ENCODE measurements at places on chromosomes 4 and X.

GRCh38 chr4:140004549-140004895 lies 149.5 kb downstream of the MAML3 start:
- DNase-seq = no peak

GRCh38 chr4:169266081-169266480 lies 4.7 kb downstream of the SH3RF1 start:
- DNase-seq = no peak

- no peak for DNase-seq
Measured at GRCh38 chr4:8537041-8537461, 43.1 kb upstream of the GPR78 start.

DNA sequence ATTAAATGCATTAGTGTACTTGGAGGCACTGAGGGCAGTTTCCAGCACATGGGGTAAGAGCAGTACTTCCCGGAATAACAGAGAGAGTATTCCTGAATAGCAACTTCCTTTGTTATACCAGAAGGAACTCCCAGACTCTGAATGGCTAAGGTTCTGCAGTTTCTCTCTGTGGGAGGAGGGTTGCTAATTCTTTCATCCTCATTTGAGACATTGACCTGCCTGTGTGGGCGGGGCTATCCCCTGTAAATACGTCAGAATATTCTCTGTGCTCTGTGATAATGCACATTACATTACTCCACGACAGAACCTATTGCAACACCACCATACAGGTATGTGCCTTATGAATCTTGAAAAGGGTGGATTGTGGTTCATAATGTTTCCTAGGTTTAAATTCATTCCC lies 52.7 kb downstream of the SPINK2 start:
- no peak for DNase-seq

DNA sequence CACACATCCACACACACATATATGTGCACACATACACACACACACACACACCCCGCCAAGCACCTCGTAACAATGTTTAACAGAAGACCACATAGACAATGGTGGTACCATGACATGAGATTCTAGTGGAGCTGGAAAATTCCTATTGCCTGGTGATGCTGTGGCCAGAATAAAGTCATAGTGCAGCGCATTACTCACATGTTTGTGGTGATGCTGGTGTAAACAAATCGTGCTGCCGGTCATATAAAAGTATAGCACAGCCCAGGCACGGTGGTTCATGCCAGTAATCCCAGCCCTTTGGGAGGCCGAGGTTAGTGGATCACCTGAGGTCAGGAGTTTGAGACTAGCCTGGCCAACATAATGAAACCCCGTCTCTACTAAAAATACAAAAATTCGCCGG lies 275.2 kb downstream of the TRIML1 start:
- no peak for DNase-seq

DNA sequence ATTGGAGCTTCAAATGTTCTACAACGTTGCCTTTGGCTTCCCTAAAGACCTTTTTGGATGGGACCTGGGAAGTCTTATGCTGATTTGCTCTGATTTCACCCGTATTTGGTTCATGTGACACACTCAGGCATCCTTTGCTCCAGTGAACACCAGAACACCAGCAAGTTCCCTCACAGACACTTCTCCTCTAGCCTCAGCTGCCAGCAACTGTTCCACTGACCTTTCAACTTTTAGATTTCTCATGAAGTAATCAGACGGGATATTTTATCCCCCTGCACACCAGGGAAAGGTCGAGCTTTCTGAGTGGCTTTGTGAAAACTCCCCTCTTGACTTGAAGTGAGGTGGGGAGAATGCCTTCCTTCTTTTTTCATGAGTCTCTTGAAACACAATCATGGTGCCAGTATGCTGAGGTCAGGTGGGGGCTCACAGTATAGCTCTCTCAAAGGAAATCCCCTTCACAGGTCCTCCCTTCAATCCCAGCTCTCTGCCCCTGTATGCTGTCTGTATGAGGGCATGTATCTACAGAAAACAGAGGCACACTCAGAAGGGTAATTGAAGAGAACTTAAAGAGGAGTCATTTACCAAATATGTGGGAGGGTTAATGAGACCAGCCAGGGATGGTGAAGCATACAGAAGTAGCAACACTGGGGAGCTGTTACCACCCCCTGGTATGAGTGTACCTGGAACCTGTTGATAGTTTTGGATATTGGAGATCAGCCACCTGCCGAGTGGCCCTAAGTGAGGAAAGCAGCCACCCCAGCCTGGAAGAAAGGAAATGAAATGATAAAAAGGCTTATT lies 62.7 kb downstream of the FGFBP1 start:
- no peak for DNase-seq

GRCh38 chr4:142974328-142974727 lies 128.2 kb upstream of the INPP4B start:
- DNase-seq = no peak

DNA sequence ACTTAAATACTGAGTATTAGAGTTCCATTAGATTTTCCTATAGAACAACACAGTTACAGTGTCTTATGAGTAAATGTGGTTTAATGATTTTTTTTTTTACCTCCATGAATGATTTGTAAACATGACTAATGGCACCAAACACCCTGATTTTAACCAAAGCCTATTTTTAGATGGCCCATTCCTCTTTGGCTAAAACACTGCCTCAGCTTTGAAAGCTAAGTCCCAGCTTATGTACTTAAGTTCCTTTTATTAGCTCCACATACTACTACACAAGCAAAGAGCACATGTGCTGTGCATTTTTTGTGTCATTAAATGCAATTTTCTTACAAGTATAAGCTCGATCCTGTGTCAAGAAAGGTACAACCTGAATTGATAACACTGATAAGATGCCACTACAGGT lies 575.6 kb upstream of the PITX2 start:
- DNase-seq = no peak

GRCh38 chr4:80207172-80207583 lies 9.9 kb downstream of the PRDM8 start:
- no peak for DNase-seq

- DNase-seq = no peak
Measured at GRCh38 chr4:52825460-52826090, 36.5 kb upstream of the RASL11B start.

- DNase-seq = no peak
Measured at GRCh38 chrX:131907488-131908314, 115.4 kb upstream of the STK26 start.

- DNase-seq = no peak
Measured at GRCh38 chrX:71910986-71911730, 513 bp downstream of the NHSL2 start.

- no peak for DNase-seq
Measured at GRCh38 chr4:78437608-78438088, 113.9 kb upstream of the ANXA3 start.

DNA sequence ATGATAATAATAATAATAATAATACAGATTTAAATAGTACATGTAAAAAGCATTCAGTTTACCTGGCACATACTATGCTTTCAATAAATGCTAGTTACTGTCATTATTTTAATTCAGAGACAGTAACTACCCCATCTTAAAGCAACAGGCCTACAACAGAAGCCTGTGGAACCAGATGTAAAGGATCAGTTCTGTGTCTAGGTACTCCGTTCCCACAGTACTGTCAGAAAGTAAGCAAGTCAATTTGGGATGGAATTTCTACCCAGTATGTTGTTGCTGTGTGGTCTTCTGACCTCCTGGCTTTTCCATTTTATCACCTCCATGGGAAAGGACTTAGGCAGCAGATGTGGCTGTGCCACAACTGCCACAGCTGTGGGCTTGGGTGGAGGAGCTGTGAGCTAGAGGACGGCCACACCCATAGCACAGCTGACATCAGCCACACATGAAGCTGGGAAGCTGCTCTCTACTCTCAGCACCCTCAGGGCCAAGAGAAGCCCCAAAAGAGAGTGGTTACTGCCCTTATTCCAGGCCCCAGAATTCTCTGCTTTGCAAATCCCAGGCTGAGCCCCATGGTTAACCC lies 102.8 kb downstream of the CBR4 start:
- DNase-seq = no peak

- no peak for DNase-seq
Measured at GRCh38 chrX:10536744-10537143, 83.6 kb downstream of the MID1 start.

DNA sequence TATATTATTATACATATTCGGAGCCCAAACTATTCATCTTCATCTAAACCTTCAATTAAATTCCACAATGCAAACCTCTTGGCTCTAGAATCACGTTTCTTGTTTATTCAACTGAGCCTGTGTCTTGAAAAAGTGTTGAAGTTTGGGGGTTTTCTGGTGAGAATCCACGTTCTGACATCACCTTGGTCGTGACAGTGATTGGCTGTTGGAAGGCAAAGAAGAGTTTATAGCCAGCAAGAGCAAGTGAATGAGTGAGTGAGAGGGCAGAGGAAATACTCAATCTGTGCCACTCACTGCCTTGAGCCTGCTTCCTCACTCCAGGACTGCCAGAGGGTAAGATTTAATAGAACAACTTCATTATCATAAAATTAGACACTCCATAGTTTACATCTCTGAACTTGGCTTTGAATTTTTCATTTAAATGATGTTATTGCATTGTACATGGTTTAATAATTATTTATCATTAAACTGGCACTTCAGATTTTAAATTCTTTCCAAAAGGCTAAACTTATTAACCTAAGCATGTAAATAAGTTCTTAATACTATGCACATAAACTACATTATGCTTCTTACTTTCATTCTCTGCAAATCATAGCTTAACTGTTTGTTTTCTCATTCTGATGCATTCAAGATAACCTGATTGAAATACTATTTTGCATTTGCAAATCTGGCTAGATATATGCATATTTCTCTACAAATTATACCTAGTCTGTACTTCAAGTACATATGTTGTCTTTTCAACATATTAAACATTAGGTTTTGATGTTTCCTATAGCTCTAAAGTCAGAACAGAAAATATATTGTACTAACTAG lies at the start of gene IBSP:
Gene IBSP, plus strand, starts transcription at position 254 of the 813 bp plus-strand sequence. CDS start 2,808 bp downstream, outside the sequence.
- no peak for DNase-seq

- DNase-seq = no peak
Measured at GRCh38 chr4:156941940-156942548, 29.6 kb downstream of the PDGFC start.

DNA sequence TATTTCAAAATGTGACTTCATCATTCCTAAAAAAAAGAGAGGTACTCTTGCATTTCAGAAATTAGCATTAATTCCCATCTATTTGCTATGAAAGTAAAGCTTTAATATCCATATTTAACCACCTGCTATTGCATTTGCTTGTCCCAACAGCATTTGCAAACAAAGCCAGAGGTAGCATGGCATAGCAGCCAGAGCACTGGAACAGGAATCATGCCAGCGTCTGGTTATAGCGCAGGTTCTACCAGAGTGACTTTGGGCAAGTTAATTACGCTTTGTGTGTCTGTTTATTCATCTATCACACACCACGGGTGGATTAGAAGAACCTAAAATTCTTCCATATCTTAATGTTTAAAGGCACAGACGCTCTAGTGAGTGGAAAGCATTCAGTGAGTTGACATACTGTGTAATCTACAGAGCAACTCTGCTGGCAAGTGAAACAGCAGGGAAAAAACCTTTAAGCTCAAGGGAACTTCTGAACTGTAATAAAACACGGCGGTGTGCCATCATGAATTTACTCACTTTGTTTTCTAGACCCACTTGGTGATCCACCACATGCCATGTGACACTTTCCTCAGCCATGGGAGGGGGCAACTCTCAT lies 76.6 kb upstream of the QRFPR start:
- no peak for DNase-seq

GRCh38 chr4:76605099-76605563 lies 170.1 kb downstream of the SHROOM3 start:
- no peak for DNase-seq

- no peak for DNase-seq
Measured at GRCh38 chrX:11540532-11541377, 125.0 kb downstream of the ARHGAP6 start.

DNA sequence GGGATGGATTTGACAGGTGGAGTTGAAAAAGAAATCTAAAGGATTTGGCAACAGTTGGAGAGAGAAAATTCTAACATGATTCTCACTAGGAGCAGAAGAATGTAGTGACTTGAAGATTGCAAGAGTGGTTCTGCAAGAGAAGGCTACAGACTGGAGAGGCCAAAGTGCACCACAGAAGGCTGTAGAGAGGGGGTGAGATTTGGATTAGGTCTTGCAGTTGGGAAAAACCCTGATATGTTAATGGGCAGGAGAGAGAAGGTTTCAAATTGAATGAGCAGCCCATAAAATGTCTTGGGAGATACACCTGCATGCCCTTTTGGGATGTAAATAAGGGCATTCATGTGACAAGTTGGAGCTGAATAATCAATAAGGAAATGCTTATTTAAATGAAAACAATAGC lies 14.7 kb upstream of the VEGFD start:
- DNase-seq = no peak

DNA sequence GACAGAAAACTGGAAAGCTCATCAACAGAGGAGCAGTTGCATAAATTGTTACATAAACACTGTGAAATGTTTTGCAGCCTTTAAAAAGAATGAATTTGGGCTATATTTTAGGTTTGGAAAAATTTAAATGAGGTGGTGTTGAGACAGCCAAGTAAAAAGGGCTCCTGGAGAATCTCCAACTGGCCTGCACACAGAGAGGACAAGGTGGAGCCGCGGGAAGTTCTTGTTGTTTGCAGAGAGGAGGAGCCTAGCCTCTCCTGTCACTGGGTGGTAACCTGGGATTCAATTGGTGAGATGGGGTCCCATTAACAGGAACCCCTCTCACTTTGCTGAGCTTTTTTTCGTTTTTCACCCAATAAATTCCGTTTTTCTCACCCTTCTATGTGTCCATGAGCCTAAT lies 13.4 kb downstream of the GIMD1 start:
- no peak for DNase-seq

- no peak for DNase-seq
Measured at GRCh38 chr4:47213539-47213938, 182.2 kb downstream of the GABRB1 start.

GRCh38 chr4:72110886-72111285 lies 79.1 kb downstream of the NPFFR2 start:
- DNase-seq = no peak

DNA sequence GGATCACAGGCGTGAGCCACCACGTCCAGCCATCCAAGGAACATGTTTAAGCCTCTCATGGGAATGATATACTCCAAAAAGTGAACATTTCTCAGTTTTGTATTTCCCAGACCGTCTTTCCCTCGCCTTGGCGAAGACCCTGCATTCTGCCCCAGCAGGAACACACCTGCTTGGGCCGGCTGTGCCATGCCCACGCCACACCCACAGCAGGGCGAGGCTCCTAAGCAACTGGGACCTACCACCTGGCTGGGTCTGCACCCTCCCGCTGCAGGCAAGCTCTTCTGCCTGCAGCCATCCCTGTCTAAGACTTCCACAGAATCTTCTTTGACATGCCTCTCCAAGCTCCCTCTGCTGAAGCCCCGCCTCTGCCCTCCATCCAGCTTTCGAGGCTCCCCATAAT lies 3.6 kb downstream of the CCNQ start:
- DNase-seq = no peak

GRCh38 chr4:151409470-151410313 lies 716 bp downstream of the FHIP1A start:
- no peak for DNase-seq

DNA sequence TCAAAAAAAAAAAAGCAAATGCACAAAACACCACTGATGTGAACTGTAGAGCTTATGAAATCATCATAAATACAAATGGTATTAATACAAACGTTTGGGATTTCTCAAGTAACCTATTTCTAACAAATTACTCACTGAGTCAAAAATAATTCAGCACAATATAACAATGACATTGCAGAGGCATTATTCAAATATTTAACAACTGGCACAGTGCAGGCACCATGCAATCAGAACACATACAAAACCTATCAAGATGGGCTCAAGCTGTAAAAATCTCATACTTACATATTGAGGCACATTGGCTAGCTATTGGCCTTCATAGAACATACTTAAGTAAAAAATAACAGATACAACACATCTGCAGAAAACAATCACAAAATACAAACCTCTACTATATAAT lies 81.1 kb downstream of the LRBA start:
- no peak for DNase-seq

Data from stimulated activated CD8-positive, alpha-beta memory T cell treated with anti-CD3 and anti-CD28 coated beads, Interleukin-15, amount 100 ng/mL, for 4 hours (primary cell).